ENCODE measurements at places on chromosomes 7 and 10.

DNA sequence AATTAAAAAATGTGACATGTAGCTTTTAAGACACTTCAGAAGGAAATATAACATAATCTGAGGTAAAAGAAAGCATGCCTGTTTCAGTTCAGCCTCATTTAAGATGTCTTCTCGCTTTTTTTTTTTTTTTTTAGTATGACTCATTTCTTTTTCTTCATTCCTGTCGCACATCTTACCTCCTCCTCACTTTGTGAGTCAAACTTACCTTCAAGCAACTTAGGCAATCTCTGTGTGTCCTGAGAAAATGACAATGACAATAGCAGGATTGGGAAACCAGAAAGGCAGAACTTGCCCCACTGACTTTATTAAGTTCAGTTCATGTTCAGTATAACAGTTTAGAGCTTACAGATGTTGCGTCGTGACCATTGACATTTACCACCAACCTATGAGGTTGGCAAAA is 7.7 kb downstream of the PTN start:
- DNase-seq: no peak

DNA sequence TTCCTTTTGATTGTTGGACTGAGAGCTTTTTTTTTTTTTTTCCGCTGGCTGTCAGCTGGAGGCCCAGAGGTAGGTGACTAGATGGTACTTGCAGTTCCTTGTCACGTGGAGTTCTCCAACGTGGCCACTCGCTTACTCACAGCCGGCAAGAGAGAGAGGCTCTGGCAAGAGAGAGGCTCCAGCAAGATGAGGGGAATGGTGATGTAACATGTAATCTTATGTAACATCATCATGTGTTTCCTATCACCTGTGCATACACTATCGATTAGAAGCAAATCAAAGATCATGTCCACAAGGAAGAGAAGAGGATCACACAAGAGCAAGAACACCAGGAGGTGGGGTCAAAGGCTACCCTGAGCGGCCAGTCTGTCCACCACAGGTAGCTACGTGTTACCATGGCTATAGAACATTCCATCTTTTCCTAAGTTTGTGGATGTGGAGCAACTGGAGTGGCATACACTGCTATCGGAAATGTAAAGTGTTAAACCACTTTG is 4.0 kb upstream of the BORCS7 start:
- no peak for DNase-seq

- no peak for DNase-seq
Observed at GRCh38 chr10:72792288-72792687, 100.3 kb downstream of the MCU start.

DNA sequence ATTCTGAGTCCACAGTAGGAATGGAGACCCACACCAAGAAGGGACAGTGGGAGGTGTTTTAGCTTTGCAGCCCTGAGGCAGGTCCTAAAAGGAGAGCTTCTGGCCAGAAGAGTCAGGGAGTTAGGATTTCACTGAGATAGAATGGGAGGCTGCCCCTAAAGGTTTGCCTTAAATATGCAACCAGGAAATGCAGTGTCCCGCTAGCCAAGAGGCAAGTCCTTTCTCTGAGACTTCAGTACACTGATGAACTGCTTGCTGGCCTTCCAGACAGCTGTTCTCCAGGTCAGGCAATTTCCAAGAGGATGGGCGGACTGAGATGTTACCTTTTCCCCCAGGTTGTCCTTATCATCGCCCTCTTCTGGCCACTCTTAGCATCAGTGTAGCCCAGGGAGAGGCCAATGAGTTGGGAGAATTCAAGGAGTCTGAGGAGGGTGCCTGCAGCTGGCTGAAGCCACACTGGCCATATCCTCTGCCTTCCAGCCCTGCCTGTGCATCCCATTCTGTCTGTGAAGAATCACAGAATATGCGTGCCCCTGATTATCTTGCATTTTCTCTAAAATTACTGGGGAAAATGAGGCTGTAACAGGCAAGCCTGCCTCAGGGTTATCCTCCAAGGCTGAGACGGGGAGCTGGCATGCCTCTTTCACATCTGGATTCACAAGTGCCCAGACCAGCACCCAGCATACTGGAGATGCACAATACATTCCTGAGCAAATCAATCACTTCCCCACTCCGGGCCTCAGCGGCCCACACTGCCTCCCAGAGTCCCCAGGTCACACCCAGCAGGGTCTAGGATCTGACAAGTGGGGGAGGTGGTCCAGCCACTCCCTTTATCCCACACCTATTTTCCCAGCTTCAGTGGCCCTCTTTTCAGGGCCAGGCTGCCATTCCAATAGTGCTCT is 2.4 kb downstream of the TLL2 start:
- no peak for DNase-seq

DNA sequence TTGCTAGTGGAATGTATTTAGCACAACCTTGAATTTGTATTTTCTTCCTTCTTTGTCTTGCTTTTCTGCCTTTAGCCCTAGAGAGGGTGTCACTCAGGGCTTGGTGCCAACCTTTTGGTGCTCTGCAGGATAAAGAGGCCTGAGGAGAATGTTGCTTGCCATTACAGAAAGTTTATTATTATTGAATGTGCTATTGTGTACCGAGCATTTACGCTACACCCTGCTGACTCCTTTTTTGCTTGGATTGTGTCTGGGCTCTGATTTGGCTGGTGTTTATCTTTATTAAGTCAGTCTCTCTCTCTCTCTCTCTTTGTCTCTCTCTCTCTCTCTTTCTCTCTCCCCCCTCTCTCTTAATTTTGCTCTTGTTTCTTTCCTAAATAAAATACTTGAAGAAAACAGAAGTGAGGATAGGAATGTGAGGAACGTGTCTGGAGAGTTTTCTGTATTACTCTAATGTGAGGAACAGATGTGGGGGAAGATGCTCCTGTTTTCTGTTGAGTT is 284.4 kb upstream of the PHYHIPL start:
- no peak for DNase-seq

DNA sequence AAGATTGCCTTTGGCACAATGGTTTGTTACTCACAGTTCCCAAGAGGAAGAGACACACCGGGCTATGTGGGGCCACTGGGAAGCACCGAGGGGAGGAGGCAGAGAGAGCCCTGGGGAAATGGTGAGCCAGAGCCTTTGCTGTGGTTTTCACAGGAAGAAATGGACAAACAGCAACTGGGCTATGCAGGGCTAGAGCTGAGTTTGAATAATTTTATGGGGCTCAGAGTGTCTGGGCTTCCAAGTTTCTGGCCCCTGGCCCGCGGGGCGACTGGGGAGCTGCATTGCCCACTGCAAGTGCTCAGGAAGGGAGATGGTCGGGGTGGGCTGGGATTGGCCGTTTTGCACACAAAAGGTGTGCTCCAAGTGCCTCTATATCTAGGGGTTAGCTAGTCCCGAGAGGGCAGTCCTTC is 92.6 kb downstream of the CHST15 start:
- no peak for DNase-seq

GRCh38 chr7:147775516-147776284 is 814.9 kb upstream of the C7orf33 start:
- no peak for DNase-seq

DNA sequence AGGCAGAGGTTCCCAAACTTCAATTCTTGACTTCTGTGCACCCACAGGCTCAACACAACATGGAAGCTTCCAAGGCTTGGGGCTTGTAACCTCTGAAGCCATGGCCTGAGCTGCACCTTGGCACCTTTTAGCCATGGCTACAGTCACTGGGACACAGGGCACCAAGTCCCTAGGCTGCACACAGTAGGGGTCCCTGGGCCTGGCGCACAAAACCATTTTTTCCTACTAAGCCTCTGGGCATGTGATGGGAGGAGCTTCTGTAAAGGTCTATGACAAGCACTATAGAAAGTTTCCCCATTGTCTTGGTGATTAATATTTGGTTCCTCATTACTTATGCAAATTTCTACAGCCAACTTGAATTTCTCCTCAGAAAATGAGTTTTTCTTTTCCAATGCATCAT is 420.9 kb upstream of the GRM3 start:
- DNase-seq: no peak

- DNase-seq: no peak
Observed at GRCh38 chr7:1848911-1849311, 178.8 kb downstream of the ELFN1 start.

GRCh38 chr7:7236041-7236440 is 53.7 kb downstream of the C1GALT1 start:
- DNase-seq: no peak

DNA sequence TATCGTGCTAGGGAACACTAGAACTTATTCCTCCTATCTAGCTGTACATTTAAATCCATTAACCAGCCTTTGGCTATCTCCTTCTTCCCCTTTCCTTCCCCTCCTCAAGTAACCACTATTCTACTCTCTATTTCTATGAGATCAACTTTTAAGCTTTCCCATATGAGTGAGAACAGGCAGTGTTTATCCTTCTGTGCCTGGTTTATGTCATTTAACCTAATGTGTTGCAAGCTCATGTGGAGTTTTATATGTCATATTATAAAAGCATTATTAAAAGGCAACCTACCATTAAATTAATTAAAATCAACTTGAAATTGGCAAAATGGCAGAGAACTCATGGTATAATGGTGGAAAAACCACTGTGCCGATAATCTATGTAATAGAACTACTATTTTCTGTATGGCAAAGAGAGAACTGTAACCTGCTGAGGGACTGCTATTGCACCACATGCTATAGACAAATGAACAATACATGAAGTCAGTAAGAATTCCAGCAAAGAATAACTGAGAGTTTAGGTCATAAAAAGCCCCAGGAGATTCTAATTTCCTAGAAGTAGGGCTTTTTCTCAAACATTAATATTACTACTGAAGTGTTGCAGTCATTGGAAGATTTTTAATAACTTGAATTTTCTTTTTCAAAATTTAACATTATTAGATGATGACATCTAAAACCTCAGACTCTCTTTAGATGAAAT is 81.8 kb downstream of the LRRN3 start:
- DNase-seq: no peak

- DNase-seq: no peak
Observed at GRCh38 chr7:117008118-117008885, 55.0 kb downstream of the ST7 start.

GRCh38 chr7:39540320-39540719 is 25.9 kb upstream of the YAE1 start:
- DNase-seq: no peak

DNA sequence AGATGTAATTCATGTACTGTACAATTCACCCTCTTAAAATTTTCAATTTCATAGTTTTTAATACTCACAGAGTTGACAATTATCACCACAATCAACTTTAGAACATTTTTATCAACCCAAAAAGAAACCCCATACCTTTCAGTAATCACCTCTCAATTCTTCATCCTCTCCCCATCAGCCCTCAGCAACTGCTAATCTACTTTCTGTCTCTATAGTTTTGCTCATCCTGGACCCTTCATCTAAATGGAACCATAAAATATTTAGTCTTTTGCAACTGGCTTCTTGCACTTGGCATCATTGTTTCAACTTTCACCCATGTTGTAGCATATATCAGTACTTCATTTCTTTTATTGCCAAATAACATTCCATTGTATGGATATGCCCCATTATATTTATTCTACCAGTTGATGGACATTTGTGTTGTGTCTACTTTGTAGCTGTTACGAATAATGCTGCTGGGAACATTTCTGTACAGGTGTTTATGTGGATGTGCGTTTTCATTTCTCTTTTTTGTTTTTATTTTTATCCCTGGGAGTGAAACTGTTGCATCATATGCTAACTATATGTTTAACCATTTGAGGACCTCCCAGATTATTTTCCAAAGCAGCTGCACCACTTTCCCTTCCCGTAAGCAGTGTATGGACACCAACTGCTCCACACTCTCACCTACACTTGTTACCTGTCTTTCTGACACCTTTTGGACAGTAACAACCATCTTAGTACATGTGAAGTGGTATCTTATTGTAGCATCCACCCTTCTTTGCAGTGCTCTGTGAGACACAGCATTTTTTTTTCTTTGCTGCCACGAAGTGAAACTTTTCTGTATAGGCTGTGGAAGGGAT is 65.4 kb upstream of the APBB1IP start:
- no peak for DNase-seq

GRCh38 chr7:131623154-131623553 is 66.7 kb upstream of the PODXL start:
- no peak for DNase-seq

DNA sequence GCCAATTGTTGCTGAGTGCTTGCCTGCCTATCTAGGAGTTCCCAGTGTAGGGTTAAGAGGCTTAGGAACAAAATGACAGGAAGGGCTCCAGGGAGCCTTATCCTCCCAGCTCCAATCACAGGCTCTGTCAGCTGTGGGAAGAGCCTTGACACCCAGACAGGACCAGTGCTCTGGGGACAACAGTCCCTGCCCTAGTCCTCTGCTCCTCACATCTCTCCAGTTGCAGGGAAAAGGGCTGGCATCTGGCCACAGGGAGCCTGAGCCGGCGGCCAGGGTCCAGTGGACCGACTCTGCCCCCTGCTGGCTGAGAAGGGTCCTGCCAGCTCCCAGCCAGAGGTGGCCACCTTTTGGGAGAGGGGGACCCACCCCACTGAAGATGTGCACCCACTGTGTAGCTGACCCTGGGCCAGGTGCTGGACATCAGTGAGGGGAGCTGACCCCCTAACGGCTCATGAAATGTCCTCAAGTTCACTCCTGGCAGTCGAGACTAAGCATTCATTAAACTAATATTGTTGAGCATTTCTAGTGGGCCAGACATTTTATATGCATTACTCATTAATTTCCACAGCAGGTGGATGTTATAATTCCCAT is 17.6 kb downstream of the DNAJB12 start:
- peak; percentile 50 for DNase-seq

DNA sequence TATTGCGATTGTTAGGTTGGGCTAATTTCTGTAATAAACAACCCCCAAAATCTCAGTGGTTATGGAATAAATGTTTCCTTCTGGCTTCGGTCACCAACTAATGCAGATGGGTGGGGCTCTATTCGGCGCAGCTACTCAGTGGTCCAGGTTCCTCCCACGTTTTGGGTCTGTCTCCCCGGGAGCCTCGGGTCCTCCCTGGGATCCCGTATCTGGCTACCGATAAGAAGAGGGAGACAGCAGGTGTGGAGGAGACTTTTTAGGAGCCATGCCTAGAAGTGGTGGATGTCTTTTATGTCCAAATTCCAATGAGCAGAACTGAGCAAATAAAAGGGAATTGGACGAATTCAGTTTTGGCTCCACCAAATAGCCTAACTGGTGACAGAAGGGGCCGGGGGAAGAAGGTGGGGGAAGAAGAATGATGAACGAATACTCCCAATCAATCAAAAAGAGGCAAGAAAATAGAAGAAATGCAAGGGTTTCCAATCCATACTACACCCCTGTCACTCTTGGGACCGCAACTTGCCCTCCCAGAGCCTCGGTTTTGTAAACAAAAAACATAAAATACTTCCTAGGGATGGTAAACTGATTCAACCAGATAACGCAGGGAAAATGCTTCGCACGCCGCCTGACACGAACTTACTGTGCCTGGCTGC is 498 bp upstream of the C10orf53 start:
- DNase-seq: no peak

DNA sequence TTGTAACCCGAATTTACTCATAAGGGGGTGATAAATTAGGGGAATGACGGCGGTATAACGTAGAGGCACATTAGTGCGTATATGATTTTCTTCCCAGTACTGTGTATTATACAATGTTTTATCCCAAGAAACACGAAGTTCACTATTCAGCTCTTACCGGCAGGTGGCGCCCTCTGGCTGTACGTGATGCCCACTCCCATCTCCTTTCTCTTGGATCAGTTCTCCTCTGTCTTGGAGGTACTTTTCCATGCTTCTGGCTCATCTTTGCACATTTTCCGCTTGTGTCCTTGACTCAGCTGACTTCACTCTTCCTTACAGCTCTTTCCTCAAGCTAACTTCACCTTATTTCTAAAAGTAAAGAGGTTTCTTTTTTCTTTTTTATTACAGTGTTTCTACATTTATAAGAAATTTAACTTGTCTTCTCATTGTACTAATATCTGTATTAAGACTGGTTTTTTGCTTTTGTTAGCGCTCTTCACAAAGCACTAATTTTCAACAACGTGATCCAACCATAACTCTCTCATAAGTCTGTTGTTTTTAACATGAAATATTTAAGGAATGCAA is 21.3 kb downstream of the TMEM176B start:
- DNase-seq: peak; percentile 71

Measured in stimulated activated CD4-positive, alpha-beta T cell treated with anti-CD3 and anti-CD28 coated beads, Interleukin-4, amount 100 ng/mL, for 4 hours (primary cell).